Activated gamma-delta T cell (primary cell): ENCODE measurements at places on chromosomes 16 and 17.

- DNase-seq = no peak
These were observed 87.7 kb downstream of the C16orf95 start for GRCh38 chr16:87229230-87230188.

GRCh38 chr16:82456683-82457082 is 170.1 kb upstream of the CDH13 start:
- no peak for DNase-seq

- DNase-seq = no peak
These were observed 206.2 kb downstream of the AXIN2 start for GRCh38 chr17:65355246-65355645.

- no peak for DNase-seq
These were observed 15.9 kb downstream of the ARHGAP23 start for GRCh38 chr17:38444151-38444550.

DNA sequence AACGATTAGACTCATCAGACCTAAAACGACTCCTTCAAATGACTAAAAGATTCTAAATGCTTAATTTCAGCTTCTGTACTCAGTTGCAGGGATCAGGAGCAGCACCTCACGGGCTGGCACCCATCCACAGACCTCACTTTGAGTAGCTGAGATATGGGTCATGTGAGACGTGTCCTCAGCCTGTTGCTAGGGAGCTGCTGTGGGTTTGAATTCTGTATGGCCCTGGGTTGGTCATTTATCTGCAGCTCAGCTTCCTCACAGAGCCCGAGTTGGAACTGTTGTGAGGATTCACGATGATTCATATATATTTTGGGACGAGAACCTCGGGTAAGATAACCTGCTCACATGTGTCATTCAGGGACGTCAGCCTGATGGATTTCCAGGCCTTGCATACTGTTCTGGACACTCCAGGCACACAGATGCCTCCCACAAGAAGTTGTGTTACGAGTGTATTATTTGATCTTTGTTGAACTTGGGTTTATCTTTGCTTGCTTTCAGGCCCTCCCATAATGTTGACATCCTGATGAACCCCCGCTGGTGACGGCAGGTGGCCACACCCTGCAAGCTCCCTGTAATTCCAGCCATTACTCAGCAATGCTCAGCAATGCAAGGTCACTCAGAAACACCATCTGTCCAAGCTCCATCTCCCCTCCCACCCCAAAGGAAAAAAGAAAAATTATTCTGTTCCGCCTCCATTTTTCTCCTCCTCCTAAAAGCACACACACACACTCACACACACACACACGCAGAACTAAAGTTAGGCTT is 137.6 kb downstream of the RBFOX3 start:
- DNase-seq = no peak

DNA sequence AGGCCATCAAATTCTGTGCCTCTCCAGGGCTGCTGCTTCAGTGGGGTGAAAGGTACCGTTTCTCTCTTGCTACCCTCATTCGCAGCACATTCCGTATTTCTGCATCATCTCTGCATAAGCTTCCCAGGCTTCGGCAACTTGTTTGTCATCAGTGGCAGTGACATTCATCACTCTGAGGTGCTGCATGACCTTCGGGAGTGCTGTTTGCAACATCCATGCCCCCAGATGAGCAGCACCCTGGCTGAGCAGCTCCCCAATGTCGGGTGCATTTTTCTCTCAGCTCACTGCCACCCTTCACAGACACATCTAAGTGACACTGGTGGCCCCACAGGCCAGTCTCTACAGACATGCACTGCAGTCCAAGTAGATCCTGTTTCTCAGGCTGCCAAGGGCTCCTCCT is 3.8 kb downstream of the CREBBP start:
- DNase-seq = no peak

- no peak for DNase-seq
These were observed 1.3 kb upstream of the SLC6A4 start for GRCh38 chr17:30236766-30237165.

GRCh38 chr17:66692421-66692690 is 142.6 kb upstream of the CACNG5 start:
- no peak for DNase-seq
